Suprapubic skin (tissue), 4 donors: ENCODE measurements at places on chromosomes 11 and 22.

- no peak for DNase-seq
Observed at GRCh38 chr11:95465887-95466286, 234.9 kb upstream of the SESN3 start.

DNA sequence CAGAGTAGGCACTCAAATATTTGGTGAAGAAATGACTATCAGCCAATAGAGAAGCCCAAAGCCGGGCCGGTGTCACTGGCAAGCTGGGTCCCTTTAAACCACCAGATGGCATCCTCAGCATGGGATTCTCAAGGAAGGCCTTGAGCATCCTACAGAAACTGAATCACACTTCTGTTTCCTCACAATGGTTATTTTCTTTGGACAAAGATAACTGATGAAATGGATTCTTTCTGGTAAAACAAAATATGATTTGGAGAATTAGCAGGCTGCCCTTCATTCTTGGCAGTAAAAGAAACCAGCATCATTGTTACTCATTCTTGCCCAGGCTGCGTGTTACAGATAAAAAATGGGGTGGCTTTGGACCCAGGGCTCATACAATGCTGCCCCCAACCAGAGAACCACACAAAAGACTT is 30.3 kb upstream of the ASPHD2 start:
- DNase-seq = peak; percentile 66

- no peak for DNase-seq
Observed at GRCh38 chr11:22903782-22904181, 43.5 kb upstream of the CCDC179 start.

DNA sequence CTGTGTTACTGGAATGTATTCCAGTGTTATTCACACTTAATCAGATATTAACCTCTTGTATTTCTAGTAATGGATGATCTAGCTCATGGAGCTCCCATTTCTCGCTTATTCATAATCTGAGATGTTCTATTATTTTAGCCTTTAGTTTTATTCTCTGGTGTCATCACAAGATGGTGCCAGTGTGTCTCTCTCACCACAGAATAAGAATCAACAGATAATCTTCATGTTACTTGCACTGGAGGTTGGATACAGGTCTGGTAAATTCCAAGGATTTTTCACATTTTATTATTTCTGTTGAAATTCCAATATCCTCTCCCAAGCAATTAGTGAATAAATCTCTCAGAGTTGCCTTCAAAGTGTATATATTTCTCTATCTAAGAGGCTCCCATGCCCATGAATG is 74.6 kb downstream of the CASP12 start:
- no peak for DNase-seq

GRCh38 chr11:118223570-118223969 is 1.2 kb downstream of the JAML start:
- DNase-seq = no peak

GRCh38 chr11:47864901-47865300 is 16.8 kb upstream of the NUP160 start:
- no peak for DNase-seq

DNA sequence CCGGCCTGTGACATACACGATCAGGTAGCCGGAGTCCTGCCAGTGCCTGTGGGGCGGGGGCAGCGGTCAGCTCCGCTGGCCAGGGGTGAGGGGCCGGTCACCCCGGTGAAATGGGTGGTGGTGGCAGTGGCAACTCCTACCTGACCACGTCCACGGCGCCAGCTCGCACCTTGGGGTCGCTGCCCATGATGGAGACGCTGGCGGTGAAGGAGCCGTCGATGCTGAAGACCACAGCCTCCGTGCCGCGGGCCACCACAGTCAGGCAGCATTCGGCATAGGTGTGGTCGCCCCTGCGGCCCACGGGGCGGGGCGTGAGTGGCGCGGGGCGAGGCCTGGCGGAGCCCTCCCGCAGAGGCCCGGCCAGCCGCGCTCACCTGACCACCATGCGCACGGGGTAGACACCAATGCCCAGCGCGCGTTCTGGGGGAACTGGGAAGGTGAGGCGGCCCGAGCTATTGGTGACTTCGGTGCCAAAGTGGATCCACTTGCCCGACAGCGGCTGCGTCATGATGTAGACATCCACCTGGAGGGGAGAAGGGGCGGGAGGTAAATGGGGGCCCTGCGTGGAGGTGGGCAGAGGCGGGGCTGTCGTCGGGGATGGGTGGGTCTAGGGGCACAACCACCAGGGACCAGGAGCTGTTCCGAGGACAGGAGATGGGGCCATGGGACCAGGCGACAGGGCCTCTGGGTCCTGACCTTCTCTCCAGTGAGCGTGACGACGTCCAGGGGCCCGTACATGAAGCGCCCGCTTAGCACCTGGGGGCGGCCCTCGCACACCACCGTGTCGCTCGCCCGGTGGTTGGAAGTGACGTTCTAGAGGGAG is 10.9 kb downstream of the AIP start:
- peak; percentile 78 for DNase-seq

- no peak for DNase-seq
Observed at GRCh38 chr11:16669799-16670415, 68.5 kb upstream of the C11orf58 start.

GRCh38 chr11:128625326-128625725 is 38.0 kb upstream of the ETS1 start:
- no peak for DNase-seq

- DNase-seq = no peak
Observed at GRCh38 chr11:70522309-70522592, 123.9 kb downstream of the CTTN start.

DNA sequence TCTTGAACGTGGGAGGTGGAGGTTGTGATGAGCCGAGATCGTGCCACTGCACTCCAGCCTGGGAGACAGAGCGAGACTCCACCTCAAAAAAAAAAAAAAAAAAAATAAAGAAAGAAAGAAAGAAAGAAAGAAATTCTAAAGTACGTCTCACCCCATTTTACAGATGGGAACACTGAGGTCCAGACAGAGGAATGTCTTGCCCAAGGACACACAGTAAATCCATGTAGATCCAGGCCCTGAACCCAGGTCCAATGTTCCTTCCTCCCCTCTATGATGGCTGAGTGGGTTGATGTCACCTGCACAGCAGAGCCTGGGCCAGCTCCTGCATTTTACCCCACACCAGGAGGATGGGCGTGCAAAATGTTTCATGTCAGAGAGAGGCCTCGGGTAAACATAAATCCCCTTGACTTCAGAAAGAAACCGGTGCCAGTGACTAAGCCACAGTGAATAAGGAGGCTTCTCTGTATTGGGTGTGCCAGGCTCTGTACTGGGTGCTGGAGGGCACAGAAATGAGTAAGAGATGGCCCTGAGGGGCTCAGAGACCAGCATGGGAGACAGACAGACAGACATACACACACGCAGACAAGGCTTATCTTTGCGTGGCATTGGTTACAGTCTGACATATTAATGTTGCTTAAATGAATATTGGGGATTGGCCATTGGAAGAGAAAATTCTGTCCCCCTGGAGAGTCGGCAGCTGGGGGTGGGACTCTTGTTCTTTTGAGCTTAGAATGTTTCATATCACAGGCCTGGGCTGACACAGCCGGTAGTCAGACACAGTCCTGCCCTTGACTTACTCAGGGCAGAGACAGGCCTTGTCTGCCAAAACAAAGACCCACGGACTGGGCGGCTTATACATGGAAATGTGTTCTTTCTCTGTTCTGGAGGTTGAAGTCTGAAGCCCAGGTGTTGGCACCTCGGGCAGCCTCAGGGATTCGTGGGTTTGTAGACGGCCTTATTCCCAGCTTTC is 105.4 kb downstream of the MIAT start:
- no peak for DNase-seq

- no peak for DNase-seq
Observed at GRCh38 chr11:35112056-35112845, 26.7 kb upstream of the CD44 start.

DNA sequence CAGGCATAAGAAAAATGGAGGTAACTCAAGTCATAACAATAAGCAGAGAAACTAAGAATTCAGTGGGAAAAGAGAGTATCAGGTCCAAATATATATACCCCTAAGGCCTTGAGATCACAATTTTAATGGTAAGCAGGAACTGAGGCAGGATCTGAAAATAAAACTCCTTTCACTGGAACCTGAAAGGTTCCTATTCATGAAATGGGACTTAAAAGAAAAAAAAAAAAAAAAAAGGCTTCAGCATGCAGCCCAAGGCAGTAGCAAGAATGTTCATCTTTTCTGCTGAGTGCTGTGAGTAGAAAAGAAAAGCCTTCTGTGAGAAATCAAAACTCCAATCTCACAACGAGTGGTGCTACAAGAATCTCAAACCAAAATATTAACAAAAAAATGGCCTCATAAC is 75.3 kb downstream of the DLG2 start:
- no peak for DNase-seq

- DNase-seq = no peak
Observed at GRCh38 chr11:107494055-107494454, 36.4 kb upstream of the CWF19L2 start.

GRCh38 chr11:90558328-90558865 is 335.5 kb upstream of the CHORDC1 start:
- peak; percentile 57 for DNase-seq

DNA sequence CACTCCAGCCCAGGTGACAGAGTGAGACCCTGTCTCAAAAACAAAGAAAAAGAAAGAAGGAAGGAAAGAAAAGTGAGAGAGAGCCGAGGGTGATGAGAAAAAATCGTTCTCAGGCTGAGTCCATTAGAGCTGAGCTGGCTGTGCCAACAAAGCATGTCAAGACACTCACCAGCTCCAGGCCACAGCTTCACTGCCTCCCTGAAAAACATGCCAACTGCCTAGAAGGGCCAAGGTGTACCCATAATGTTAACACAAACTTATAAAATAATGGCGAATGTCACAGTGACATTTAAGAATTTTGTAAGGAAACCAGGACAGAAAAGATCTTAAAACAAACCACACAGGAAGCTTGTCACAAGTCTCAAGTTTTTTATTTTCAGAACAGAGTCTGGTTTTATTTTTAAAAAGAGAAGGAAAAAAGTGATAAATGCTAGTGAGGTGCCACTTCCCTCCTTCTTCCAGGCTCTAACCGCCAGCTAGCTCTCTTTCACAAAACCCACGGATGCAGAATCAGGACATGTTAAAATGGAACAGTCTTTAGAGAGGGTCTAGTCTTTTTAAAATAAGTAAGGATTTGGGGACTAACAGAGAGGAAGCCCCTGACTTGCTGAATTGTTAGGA is 5.1 kb downstream of the TMEM121B start:
- DNase-seq = no peak

GRCh38 chr11:64252003-64252872 is 908 bp downstream of the PLCB3 start:
- DNase-seq = no peak

- no peak for DNase-seq
Observed at GRCh38 chr11:19931141-19931770, 218.6 kb downstream of the NAV2 start.

DNA sequence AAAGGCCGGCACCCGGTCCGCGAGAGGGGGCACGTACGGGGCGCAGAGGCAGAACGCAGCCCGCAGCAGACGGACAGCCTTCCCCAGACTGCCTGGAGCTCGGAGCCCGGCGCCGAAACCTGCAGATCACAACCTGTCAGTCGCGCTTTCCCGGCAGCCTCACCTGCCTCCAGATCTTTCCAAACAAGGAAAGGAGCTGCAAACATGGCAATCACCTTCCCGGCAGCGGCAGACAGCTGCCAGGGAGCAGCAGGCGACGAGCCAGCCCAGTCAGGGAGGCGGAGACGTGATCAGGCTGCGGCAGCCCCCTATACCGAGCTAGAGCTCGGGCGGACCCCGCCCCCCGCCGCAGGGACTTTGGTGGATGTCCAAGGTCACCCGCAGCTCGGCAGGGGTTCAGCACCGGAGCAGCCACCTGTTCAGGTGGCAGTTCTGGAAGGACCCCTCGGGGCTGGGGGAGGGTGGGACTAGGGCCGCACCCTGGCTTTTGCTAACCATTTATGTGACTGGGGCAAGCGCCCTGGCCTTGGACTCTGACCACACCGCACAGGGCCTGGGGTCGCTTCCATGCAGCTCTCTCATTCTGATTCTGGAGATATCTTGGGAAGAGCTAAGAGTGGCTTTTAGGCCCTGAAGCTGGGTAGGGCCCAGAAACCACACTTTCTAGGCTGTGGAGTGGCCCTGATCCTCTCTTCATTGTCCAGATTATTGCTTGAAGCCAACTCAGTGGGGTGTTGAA is 143.8 kb downstream of the NECTIN1 start:
- DNase-seq = no peak

GRCh38 chr11:11036848-11037732 is 179.2 kb upstream of the ZBED5 start:
- no peak for DNase-seq

DNA sequence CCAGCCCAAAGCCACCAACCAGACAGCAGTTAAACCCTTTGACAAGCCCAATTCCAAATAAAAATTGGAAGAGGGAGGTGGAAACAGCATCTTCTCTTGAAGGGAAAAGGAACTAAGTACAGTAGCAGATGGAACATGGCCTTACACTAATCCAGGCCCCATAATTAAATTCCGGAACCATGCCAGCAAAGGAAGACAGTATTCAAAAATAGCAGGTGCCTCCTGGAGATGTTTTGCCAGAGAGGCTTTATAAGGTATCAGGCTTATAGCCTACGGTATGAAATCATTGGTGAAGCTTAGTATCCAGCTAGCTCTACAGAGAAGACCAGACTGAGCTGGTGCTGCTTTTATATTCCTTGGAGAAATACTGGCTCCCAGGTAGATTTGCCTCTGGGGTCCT is 344.1 kb upstream of the API5 start:
- no peak for DNase-seq

DNA sequence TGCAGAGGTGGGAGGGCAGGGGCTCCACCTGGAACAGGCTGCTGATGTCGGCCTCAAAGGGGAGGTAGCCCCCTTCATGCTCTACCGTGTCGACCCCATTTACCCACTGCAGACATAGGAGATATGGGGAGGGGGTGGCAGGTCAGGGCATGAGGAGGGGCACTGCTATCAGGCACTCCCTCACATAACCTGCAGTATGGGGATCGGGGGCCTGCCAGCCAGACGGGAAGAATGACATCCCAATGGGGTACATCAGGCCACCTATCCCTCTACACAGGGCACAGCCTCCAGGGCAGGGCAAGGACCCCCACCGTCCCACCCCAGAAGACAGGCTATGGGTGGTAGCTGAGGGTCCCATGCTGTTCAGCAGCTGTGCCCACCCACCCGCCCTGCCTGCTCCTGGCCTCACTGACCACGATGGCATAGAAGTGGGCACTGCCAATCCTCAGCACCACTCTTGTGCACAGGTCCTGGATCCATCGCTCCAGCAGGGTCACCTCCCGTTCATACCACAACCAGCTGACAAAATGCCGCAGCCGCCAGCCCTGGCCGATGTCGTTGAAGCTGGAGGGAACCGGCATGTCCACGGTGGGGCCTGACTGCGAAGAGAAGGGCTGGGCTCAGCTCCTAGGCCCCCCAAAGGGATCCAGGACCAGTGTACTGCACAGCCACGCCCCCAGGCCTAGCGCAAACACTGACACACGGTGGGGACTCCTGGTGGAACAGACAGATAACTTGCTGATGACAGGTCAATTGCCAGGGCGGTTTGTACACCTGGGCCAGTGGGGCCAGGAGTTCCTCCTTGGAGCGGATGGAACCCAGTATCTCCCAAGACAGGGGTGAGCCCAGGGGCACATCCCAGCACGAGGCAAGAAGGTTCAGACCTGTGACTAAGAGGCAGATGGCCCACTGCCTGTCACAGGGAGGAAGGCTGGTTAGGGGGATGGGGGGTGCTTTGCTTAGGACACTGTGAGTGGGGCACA is 24.1 kb downstream of the RGL4 start:
- DNase-seq = no peak
